ENCODE measurements at places on chromosomes 12 and 14. TPM values are rescaled to one million over a fixed set of nuclear protein-coding genes. Genes with fewer than 3 reads are reported as not detected.

The ALDH2 gene
- total RNA-seq: 17.1 TPM

- H3K4me1 ChIP-seq: no peaks in the 10 kb centered on the region
- H3K36me3 ChIP-seq: no peaks in the 10 kb centered on the region
- no peaks in the 10 kb centered on the region for H3K27me3 ChIP-seq
- peak; percentile 73 for DNase-seq
- H3K4me3 ChIP-seq: no peak overlapping the region
Measured at GRCh38 chr14:86858031-86858430, 1135.0 kb downstream of the GALC start.

DNA sequence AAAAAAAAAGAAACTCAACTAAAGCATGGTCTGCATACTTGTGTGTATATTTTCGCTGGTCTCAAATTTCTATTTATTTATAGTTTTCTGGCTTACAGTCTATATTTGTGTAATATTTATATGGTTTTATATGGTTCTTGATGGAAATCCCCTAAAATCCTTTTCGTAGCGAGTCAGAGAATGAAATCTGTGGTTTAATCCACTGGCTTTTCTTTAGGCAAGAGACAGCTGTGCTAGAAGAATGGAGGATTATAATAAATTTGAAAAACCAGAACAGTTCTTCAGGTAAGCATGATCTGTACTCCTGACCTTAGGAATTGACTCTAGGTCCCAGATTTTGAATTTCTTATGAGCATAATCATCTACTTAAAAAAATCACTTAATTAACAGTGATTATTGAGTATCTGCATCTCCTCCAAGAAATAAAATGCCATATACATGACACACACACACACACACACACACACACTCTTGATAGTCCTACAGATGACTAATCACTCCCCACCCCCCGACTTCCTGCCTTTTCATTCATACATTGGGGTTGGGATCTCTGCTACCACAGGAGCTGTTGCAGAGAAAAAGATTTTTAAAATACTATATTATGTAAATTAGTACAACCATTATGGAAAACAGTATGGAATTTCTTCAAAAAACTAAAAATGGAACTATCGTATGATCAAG is 113.4 kb downstream of the CRADD start:
- peak; percentile 17 for DNase-seq
- no peak overlapping the region for H3K4me3 ChIP-seq
- no peaks in the 10 kb centered on the region for H3K36me3 ChIP-seq
- H3K27me3 ChIP-seq: no peaks in the 10 kb centered on the region
- peaks cover 56% of the 10 kb centered on the region for H3K4me1 ChIP-seq

- no peak overlapping the region for H3K27ac ChIP-seq
- H3K4me1 ChIP-seq: no peaks in the 10 kb centered on the region
- DNase-seq: no peak
- no peaks in the 10 kb centered on the region for H3K27me3 ChIP-seq
- no peak overlapping the region for H3K4me3 ChIP-seq
Measured at GRCh38 chr14:97456958-97457357, 659.8 kb downstream of the VRK1 start.

GRCh38 chr12:128337431-128338170 is 70.6 kb downstream of the TMEM132C start:
- DNase-seq: no peak
- H3K27ac ChIP-seq: no peak overlapping the region
- no peak overlapping the region for H3K4me3 ChIP-seq
- H3K27me3 ChIP-seq: no peaks in the 10 kb centered on the region
- H3K4me1 ChIP-seq: no peaks in the 10 kb centered on the region

The PSEN1 gene
- 79.6 TPM for total RNA-seq

DNA sequence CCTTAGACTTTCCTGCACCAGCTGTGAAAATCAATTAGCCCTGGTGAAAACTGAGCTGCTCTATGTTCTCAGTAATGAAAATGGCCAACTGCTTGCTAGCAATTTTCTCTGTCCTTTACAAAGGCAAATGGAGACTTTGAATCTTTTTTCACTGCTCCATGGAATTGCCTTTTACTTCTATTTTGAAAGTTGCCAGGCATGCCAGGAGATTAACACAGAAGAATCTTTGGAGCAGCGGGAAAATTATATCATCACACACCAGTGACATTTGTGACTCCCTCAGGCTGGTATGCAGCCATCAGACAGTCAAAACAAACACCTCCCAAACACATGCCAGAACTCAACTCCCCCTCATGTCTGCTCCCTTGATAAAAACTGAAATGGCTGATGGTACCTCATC is 872.0 kb upstream of the FLRT2 start:
- no peaks in the 10 kb centered on the region for H3K27me3 ChIP-seq
- H3K27ac ChIP-seq: no peak overlapping the region
- no peaks in the 10 kb centered on the region for H3K36me3 ChIP-seq
- no peaks in the 10 kb centered on the region for H3K4me1 ChIP-seq

The STRAP gene
- 67.8 TPM for total RNA-seq

- peaks cover 27% of the 10 kb centered on the region for H3K4me1 ChIP-seq
- no peaks in the 10 kb centered on the region for H3K27me3 ChIP-seq
- H3K36me3 ChIP-seq: no peaks in the 10 kb centered on the region
- H3K27ac ChIP-seq: no peak overlapping the region
- no peak overlapping the region for H3K4me3 ChIP-seq
- no peak for DNase-seq
Measured at GRCh38 chr12:10368206-10369171, 21.4 kb downstream of the KLRK1 start.

DNA sequence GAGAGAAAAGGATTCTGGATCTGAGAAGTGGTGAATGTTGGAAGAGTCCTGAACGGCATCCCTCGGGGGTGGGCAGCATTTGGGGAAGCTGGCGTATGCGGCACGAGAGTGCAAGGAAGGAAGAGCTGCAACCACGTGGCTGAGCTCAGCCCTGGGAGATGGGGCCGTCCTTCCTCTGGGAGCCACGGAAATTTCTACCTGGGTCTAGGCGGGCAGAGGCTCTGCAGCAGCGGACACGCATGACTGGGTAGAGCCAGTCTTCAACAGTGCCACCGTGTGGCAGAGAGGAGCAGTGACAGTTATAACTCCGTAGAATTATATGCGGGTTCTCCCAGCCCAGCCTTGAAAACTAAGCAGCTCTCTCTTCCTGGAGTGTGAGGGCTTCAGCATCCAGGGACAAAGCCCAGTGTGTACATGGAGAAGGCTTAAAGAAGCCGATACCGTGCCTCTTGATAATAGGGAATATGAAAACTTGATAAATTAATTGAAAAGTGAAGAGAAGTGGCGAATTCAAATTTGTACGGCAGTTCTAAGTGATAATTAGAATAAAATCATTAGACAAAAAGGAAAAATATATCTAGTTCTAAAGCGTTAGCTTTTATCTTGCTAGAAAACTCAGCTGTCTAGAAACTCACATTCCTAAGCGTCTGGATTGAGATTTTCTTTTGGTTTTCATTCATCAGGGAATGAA is 82.9 kb upstream of the STXBP6 start:
- H3K4me3 ChIP-seq: no peak overlapping the region
- peak; percentile 65 for DNase-seq
- no peak overlapping the region for H3K27ac ChIP-seq

The GSC gene
- 9.4 TPM for total RNA-seq

The C12orf56 gene
- under 0.01 TPM for total RNA-seq

The CLEC9A gene
- not detected for total RNA-seq

DNA sequence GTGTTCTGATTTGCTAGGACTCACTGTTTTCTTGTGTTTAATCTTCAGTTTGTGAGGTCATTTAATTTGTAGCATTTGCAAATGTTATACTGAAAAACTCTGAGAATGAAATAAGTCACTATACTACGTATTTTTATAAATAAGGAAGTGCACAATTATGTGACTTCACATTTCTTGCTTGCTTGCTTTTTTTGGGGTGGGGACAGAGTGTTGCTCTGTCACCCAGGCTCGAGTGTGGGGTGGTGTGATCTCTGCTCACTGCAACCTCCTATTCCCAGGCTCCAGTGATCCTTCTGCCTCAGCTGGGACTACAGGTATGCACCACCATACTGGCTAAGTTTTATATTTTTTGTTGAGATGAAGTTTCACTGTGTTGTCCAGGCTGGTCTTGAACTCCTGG is 32.7 kb downstream of the RBM25 start:
- DNase-seq: no peak
- no peak overlapping the region for H3K4me3 ChIP-seq
- H3K4me1 ChIP-seq: no peaks in the 10 kb centered on the region
- H3K27ac ChIP-seq: no peak overlapping the region
- no peaks in the 10 kb centered on the region for H3K27me3 ChIP-seq

- peak overlapping the region; percentile 74 for H3K27ac ChIP-seq
- H3K4me1 ChIP-seq: peaks cover 25% of the 10 kb centered on the region
- H3K27me3 ChIP-seq: no peaks in the 10 kb centered on the region
- H3K36me3 ChIP-seq: no peaks in the 10 kb centered on the region
Measured at GRCh38 chr14:42224053-42224888, 617.6 kb downstream of the LRFN5 start.

DNA sequence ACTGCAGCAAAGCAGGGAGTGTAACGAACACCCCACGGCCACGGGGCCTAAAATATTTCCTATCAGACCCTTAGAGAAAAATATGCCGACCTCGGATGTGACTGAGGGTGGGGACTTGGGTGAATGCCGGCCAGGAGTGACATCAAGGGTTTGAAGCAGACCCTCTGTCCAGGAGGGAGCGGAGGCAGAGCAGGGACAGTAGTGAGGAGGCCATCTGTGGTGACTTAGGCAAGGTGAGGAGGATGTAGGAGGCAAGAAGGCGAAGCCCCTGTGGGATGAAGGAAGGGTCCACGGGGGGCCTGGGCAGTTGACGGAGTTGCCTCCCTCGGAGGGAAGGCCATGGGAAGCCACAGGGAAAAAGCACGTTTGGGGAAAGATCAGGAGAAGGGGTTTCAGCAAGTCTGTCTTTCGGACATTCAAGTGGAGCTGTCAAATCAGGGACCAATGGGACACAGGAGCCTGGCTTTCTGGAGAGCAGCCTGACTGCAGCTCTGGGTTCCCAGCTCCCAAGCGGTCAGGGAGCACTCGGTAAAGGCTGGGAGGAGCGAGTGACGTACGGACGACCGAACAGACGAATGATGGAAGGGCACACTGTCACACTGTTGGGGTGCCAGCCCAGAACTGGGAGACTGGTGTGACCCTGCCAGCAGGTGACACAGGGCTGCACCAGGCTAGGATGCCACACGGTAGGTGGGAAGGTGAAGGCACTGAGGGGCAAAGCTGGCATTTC is 74.3 kb downstream of the MOK start:
- peaks cover 91% of the 10 kb centered on the region for H3K36me3 ChIP-seq
- no peaks in the 10 kb centered on the region for H3K27me3 ChIP-seq
- H3K27ac ChIP-seq: peak overlapping the region; percentile 1
- H3K4me3 ChIP-seq: no peak overlapping the region
- peaks cover 18% of the 10 kb centered on the region for H3K4me1 ChIP-seq

The ITPK1 gene
- total RNA-seq: 25.0 TPM

DNA sequence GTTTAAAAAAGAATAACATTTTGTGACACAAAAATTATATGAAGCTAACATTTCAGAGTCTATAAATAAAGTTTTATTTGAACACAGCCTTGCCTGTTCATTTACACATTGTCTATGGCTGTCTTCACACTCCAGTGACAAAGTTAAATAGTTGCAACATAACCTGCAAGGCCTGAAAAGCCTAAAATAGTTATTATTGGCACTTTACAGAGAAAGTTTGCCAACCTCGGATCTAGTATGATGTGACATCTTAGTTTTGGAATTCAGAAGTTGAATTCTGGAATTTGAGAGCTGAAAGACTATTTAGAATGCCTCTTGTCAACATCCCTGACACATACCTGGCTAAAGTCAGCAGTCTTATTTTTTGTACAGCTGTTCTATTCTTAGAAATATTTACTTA is 68.3 kb downstream of the DYRK2 start:
- no peaks in the 10 kb centered on the region for H3K27me3 ChIP-seq
- no peaks in the 10 kb centered on the region for H3K36me3 ChIP-seq
- H3K4me3 ChIP-seq: no peak overlapping the region
- DNase-seq: peak; percentile 84
- H3K27ac ChIP-seq: peak overlapping the region; percentile 57

The TAS2R7 gene
- total RNA-seq: not detected

GRCh38 chr14:53714495-53715192 is 242.0 kb downstream of the BMP4 start:
- no peaks in the 10 kb centered on the region for H3K36me3 ChIP-seq
- H3K27ac ChIP-seq: no peak overlapping the region
- no peaks in the 10 kb centered on the region for H3K4me1 ChIP-seq
- H3K27me3 ChIP-seq: peaks cover 7% of the 10 kb centered on the region
- no peak for DNase-seq
- no peak overlapping the region for H3K4me3 ChIP-seq

DNA sequence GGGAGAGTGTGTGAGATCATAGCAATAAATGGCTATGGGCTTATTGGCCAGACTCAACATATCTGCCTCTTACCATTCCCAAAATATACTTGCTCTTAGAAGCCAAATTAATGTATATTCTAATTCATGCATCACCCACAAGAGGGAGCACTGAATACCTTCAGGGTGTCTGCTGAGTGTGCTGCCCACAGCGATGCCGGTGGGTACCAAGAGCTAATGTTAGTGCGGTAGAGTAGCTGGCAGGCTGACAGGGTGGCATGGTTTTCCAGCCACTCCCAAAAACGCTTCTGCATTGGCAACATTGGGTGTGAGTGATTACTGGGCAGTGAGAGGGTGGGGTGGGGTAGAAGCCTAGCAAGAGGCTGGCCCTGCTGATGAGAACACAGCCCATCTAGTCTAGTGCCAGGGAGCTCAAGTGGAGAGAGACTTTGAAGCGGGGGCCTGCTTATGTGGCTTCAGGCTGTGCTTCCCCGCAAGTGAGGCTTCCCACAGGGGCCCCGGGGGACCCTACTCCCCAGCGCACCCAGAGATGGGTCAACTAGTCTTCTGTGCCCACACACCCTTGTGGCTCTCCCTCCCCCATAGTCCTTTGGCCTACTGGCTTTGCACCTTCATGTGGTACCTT is 9.2 kb upstream of the PLEKHD1 start:
- H3K4me1 ChIP-seq: no peaks in the 10 kb centered on the region
- H3K4me3 ChIP-seq: no peak overlapping the region
- DNase-seq: peak; percentile 89
- H3K27ac ChIP-seq: no peak overlapping the region
- no peaks in the 10 kb centered on the region for H3K36me3 ChIP-seq

DNA sequence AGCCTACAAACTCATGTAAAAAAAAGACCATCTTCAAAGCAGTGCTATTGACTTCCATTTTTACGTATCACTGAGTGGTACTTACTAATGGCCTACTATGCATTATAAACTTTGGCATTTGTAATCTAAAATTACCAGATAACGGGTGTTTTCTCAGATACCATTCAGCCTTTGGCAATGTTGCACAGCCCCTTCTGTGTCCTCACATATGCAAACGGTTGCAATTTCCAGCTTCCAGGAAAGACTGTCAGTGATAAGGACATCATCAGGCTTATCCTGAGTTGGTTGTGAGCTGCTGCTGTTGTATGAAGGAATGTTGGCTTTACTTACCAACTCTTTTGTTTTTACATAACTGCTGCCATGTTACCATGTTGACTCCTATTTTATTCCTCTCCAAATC is 1.6 kb upstream of the SLC6A13 start:
- no peaks in the 10 kb centered on the region for H3K36me3 ChIP-seq
- peaks cover 2% of the 10 kb centered on the region for H3K4me1 ChIP-seq
- peaks cover 25% of the 10 kb centered on the region for H3K27me3 ChIP-seq
- H3K4me3 ChIP-seq: no peak overlapping the region
- no peak overlapping the region for H3K27ac ChIP-seq

The KLHL33 gene
- total RNA-seq: 0.36 TPM
